ENCODE measurements at places on chromosomes 16 and 17.

GRCh38 chr16:22402191-22402590, 27.8 kb upstream of the CDR2 start:
- DNase-seq: no peak

GRCh38 chr16:78903237-78903636, 697.3 kb downstream of the MAF start:
- no peak for DNase-seq

- DNase-seq: peak; percentile 63
Observed at GRCh38 chr17:79420318-79421243, 190.3 kb downstream of the RBFOX3 start.

DNA sequence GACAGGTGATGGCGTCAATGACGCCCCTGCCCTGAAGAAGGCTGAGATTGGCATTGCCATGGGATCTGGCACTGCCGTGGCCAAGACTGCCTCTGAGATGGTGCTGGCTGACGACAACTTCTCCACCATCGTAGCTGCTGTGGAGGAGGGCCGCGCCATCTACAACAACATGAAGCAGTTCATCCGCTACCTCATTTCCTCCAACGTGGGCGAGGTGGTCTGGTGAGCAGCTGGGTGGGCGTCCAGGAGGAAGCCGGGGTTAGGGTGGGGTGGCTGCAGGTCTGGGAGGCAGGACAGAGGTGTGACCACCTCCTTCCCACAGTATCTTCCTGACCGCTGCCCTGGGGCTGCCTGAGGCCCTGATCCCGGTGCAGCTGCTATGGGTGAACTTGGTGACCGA, 23.2 kb downstream of the RABEP2 start:
- DNase-seq: no peak

DNA sequence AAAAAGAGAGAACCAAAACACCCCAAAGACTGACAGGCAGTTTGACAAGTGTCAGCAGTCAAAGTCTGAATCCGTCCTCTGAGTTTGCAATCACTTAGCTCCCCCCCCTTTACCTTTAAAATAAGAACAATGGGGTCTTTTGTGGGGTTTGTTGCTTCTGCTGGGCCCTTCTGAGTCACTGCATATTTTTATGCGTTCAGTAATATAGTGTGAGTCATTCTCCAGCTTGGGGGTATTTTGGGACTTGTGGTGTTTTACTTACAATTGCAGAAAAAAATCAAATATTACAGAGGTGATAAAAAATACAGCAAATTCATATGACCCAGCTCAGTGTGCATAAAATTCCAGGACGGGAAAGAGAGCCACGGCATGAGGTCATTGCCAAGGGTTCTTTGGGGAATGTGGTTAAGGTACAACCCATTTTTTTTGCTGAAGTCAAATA, 120.1 kb downstream of the CYLD start:
- DNase-seq: no peak

- no peak for DNase-seq
Observed at GRCh38 chr16:15739950-15740349, 89.9 kb downstream of the NDE1 start.

DNA sequence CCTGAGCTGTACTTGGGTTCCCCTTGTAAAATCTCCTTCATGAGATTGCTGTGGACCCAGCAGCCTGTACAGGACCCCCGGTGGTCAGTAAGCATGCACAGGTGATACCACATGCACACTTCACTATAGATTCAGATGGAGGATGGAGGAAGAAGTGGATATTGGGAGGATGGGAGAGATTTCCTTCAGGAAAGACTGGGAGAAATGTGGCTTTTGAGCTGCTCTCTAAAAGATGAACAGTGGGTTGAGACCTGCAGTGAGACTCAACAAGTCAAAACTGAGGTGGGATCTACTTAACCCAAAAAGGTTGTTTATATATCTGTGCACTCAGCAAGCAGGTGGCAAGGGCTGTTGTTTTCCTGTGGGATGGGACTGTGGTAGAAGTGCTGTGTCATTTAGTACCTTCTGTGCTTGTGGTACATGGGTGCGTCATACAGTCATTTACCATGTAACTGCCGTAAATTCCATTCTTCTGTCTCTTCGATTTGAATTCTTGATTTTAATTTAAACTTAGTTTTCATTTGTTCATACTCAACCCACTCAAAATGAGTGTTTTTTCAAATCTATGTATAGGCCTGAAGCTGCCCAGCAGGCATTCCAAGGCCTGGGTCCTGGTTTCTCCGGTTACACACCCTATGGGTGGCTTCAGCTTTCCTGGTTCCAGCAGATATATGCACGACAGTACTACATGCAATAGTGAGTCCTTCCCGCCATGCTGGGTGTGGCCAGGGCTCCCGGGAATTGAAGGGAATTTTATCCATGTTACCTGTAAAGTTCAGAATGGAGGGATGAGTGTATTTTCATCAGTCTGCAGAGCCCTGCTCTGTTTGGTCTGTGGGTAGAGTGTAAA, 6.9 kb downstream of the HERPUD1 start:
- no peak for DNase-seq

GRCh38 chr17:7479213-7480088, at the start of gene ZBTB4:
Gene ZBTB4, minus strand, starts transcription at chr17:7479631. Its CDS starts 12,830 bp downstream, at chr17:7466801.
- peak; percentile 85 for DNase-seq

DNA sequence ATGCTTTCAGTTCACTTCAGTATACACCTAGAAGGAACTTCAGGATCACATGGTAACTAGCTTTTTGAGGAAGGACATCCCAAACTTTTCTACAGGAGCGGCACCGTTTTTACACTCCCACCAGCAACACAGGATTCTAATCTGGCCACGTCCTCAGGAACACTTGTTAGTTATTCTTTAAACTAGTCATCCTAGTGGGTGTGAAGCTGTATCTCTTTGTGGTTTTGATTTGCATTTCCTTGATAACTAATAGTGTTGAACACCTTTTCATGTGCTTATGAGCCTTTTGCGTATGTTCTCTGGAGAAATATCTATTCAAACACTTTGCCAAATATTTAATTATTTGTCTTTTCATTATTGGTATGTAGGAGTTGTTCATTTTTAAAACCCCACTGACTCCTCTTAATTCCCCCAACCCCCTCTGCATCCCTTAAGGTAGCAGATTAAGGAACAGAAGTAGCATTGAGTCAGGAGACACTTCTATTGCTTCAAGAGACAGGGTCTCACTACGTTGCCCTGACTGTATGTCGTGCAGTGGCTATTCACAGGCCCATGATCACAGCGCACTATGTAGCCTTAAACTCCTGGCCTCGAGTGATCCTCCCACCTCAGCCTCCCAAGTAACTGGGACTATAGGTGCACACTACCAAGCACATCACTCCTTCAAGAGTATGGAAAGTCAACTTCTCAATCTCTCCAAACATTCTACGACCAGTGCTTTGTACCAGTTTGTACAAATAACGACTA, 25.4 kb downstream of the YWHAE start:
- no peak for DNase-seq

DNA sequence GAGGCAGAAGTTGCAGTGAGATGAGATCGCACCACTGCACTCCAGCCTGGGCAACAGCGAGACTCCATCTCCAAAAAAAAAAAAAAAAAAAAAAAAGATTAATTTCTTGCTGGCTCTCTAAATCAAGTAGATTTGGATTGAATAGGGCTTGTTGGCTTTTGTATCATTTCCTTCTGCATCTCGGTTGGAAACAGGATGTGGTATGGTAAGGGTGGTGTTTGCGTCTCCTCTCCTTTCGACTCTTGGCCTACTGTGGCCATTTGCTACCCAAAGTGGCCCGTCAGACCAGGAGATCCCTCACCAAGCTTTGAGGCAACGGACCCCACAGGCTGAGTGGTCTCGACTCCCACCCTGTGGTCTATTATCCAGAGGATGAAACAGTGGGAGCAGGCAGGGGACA, 168.0 kb upstream of the IRX3 start:
- no peak for DNase-seq

GRCh38 chr17:67025216-67025792, 19.1 kb upstream of the CACNG1 start:
- no peak for DNase-seq
